ENCODE measurements at places on chromosomes 7 and 10.

- no peak for DNase-seq
Measured at GRCh38 chr10:77738496-77739158, 101.0 kb upstream of the KCNMA1 start.

DNA sequence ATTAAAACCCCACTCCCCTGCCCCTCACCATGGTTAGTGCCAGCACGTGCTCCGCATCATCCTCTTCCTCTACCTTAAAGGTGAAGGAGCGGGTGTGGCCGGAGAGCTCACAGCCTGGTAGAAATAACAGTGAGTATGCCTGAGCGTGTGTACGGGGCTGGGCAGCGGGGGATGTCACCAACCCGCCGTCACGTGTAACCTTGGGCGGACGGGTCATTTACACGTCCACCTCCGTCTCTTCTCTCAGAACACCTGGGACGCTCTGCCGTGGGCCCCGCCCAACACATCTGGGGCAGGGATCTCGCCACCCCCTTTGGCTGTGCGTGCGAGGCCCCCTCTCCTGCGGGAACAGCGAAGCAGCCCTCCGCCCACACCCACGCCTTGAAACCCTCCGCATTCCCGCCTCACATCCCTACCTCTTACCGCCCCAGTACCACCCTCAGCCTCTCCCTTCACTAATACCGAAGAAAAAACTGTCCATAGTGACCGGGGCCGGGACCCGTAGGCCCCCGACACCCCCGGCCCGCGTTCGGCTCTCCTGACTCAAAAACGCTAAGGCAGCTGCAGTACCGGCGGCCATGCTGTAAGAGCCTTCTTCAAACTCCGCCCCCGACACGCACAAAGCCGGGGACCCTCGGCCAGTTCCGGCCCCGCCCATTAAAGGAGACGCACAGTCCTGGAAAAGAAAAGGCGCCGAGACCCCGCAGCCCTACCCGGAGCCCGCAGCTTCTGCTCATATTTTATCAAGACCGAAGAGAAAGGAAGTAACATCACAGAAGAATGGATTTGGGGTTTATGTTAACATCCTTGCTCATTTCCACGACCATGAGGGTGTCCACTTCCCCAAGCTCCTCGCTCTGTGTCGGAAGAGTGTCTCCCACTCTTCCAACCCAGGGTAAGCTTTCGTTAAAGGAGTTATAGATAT, at the start of gene NPM3:
TSS of gene NPM3 (minus strand) at position 636 of the 925 bp plus-strand sequence. CDS start at position 580, 56 bp downstream.
- peak; percentile 87 for DNase-seq

DNA sequence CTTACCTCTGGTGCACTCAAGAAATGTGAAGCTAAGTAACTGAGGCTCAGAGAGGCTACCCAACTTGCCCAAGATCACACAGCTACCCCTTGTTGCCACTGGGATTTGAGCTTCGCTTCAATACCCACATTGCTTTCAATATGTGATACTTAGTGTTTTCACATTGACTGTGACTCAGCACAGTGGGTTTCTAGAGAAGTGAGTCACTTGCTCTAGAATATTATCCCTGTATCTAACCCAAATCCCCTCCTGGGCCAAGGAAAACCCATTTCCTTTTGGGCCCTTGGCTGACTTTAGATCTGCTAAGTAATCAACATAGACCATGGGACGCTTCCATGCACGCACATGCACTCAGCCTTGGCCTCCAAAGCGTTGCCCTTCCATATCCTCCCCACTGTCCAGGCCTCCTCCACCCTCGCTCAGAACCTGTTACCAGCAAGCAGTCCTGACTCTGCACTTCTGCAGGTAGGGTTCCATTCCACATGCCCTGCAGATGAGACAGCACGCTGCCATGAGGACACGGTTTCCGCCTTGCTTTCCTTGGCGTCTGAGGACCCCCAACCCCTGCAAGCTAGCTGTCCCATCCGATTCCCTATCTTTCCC, 87.7 kb upstream of the CHST15 start:
- no peak for DNase-seq

- DNase-seq, result no peak
Measured at GRCh38 chr10:3126741-3127346, 45.7 kb downstream of the PITRM1 start.

DNA sequence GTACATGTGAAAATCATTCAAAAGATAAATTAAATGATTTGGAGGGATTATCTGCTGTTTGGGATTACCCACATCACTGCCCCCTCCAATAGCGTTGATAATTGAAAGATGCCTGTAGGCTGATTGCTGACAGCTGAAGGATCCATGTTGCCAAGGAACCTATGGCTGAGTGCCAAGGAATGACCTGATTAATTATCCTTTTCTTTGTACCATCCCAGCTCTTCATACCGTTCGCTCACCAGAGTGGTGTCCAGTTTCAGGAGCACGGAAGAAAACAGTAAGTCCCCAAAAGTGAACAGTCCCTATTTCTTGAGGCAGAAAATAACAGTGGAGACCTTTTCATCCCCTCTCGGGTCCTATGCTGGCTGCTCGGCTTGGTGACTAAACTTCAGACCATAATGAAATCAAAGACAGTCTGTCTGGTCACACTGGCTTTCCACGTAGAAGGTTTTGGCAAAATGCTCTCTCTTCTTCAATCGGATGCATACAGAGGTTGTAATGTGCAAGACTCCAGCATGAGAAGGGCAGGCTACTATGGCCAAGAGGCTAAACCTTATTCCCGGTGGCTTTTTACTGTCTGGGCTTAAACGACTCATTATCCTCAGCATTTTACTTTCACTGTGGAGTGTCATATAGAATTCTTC, 108.8 kb downstream of the SPAG6 start:
- no peak for DNase-seq

DNA sequence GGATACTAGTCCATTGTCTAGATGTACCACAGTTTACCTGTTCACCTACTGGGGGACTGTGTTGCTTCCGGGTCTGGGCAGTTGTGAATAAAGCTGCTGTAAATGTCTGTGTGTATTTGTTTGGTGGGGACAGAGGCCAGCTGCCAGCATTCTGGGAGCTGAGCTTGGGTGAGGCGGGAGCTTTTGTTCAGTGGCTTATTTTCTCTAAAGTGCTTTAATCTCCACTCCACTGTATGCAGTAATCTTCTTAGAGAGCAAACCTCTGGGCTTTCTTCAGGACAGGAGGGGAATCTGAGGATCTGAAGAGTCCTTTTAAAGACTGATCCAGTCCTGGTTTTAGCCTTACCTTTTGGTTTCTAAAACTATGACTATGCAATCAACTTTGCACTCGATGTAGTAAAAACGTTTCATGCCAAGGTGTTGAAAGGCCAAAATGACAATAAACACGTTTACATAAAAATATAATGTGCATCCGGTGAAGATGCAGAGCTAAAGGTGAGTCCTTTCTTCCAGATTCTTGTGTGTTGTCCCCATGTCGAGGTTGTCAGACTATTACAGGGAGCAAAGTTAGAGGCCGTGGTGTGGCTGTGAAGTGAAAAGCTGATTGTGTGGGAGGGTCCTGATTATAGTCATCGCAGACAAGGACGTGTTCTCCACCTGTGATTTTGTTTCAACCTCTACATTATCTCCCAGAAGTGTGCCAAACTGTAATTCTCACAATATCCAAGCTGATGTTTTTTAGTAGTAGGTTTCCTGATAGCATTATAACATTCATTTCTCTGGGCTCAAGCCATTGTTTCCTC, 279.8 kb downstream of the CAMK1D start:
- DNase-seq, result no peak

DNA sequence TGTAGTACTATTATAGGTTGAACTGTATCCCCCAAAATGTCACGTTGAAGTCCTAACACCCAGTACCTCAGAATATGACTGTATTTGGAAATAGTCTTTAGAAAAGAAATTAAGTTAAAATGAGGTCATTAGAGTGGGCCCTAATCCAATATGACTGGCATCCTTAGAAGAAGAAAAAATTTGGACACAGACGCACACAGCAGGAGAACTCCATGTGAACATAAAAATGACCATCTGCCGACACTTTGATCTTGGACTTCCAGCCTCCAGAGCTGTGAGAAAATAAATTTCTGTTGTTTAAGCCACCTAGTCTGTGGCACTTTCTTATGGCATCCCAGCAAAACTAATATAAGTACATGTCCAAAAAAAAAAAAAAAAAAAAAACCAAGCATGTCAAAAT, 225.8 kb downstream of the PARD3 start:
- DNase-seq, result no peak

DNA sequence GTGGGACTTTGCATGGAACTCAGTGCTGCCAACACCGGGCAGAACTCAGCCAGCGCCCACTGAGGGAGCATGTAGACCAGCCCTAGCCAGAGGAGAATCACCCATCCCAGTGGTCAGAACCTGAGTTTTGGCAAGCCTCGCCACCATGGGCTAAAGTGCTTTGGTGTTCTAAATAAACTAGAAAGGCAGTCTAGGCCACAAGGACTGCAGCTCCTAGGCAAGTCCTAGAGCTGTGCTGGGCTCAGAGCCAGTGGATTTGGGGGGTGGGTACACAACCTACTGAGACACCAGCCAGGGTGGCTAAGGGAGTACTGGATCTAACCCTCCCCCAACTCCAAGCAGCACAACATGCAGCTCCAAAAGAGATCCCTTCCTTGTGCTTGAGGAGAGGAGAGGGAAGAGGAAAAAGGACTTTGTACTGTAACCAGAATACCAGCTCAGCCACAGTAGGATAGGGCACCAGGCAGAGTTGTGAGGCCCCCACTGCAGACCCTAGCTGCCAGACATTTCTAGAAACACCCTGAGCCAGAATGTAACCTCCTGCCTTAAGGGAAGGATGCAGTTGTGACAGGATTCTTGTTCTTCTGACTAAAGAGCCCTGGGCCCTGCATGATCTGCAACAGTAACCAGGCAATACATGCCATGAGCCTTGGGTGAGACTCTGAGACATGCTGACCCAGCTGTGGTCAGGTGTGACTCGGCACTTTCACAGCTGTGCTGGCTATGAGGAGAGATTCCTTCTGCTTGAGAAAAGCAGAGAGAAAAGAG, 24.4 kb downstream of the GSDME start:
- DNase-seq, result no peak

DNA sequence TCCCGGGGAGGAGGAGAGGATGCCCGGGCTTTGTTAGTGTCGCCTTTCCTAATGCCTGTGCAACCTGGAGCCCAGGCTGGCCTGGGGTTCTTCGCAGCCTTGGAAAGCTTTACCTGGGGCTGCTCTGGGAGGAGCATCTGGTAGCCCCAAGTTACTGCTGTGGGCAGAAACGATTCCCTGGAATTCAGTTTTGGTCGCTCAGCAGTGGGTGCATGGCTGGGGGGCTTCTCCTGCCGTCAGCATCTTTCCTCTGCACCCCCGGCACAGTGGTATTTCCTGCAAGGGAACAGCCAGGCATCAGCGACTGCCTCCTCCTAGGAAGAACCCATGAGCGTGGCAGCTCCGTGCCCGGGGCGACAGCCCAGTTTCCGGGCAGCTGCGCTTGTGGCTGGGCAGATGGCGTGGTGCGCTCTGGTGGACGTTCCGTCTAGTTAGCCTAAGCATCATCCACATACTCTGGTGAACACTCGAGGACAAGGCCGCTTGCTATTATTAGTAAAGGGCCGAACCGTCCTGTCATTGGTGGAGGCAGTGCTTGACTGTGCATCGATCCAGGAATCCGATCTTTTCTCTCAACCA, 107.0 kb upstream of the BTBD16 start:
- no peak for DNase-seq

DNA sequence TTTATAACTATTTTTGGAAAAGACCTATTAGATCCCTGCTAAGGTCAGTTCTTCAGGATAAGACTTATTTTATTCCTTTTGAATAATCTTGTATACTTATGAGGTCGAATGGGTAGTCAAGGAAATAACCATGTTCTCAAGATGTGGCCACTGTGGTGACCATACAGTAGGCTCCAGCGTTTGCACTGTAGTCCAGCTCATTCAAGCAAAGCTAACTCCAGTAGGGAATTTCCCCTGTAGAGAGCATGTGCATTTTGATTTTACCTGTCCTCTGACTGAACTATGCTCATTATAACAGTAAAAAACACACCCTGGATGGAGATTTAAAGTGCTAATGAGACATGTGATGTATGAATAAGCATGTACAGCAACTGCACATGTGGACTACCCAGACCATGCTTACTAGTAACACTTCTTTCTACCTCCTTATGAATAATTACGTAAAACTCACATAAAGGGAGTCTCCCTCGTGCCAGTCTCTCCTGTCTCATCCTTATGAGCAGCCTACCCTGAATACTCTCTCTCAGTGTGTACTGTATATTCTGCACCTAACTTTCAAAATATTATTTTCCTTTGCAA, 32.4 kb upstream of the SEMA3E start:
- no peak for DNase-seq

GRCh38 chr7:64887756-64888508, 15.1 kb upstream of the ZNF273 start:
- no peak for DNase-seq

GRCh38 chr7:7159063-7159658, 23.2 kb upstream of the C1GALT1 start:
- DNase-seq, result no peak

DNA sequence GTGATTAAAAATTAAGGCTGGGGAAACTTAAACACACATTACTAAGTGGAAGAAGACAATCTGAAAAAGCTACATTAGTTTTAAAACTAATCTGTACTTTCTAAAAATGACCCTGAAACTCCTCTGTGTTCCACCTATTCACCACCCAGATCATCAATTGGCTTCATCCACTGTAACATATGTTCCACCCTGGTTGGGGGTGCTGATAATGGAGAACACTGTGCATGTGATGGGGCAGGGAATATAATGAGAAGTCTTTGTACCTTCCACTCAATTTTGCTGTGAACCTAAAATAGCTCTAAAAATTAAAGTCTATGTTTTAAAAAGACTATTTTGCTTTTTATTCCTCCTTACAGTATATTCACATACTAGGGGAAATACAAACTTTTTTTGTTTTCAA, 132.7 kb downstream of the CNOT4 start:
- no peak for DNase-seq

DNA sequence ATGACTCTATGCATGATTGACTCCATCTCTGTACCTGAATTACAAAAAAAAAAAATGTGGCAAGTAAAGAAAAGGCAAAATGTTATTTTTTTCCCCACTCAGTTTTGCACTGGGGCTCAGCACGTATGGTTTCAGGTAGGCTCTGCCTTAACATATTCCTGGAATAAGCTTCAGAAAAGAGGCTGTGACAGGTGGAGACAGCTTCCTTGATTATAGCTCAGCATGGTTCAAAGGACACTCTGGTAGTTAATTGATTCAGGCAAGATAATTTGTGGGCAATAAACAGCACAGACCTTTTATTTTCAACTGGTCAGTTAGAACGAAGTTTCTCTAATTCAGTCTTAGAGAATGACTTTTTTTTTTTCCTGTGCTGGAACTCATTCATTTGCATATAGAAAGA, 347.3 kb downstream of the GALNT17 start:
- DNase-seq, result no peak

GRCh38 chr10:88996927-88997326, 6.3 kb downstream of the FAS start:
- no peak for DNase-seq

DNA sequence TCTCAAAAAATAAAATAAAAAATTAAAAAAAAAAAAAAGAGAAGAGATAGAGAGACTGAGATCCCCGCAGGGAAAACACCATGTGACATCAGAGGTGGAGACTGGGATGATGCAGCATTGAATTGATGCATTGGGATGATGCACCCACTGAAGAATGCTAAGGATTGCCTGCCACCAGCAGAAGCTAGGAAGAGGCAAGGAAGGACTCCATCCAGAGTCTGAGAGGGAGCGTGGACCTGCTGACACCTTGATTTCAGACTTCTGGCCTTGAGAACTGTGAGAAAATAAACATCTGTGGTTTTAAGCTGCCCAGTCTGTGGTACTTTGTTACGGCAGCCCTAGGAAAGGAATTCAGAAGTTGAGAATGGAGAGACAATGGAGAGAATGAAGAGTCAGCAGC, 89.8 kb upstream of the PRPS1L1 start:
- DNase-seq, result no peak
